Aorta (tissue), 5 donors: ENCODE measurements at places on chromosomes 13 and 19.

DNA sequence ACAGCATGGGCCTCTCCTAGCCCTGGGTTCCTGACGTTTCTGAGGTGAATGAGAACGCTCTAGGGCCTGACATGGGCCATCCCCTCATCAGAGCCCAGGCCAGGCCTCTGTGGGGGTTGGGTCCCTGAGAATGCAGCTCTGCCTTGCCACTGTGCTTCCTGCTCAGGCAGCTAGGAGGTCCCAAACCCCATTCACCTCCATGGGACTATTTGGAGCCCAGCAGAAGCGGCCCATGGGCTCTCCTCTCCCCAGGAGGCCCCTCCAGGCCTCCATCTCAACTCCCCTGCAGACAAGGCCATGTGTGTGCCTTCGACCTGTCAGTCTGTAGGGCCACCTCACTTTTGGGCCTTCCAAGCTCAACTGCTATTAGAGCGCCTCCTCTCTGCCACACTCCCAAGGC is 36.9 kb downstream of the ELL start:
- no peak for DNase-seq

DNA sequence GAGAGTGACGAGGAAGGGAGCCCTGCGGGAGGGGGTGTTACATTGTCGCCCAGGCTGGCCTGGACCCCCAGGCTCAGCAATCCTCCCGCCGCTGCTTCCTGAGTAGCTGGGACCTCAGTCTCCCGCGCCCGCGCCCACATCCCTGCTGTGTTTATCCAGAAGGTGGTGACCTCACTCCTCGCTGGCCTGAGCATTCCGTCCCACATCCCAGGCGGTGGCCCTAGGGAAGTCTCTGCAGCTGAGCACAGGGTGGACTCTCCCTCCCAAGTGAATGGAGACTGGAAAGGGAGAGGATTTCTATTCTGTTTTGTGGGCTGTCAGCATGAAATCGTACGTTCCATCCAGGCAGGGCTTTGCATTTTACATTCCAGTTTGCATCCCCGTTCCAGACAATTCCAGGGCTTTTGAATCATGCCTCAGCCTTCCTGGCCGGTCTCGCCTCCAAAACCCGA is 401 bp upstream of the ZNF765 start:
- peak; percentile 86 for DNase-seq

DNA sequence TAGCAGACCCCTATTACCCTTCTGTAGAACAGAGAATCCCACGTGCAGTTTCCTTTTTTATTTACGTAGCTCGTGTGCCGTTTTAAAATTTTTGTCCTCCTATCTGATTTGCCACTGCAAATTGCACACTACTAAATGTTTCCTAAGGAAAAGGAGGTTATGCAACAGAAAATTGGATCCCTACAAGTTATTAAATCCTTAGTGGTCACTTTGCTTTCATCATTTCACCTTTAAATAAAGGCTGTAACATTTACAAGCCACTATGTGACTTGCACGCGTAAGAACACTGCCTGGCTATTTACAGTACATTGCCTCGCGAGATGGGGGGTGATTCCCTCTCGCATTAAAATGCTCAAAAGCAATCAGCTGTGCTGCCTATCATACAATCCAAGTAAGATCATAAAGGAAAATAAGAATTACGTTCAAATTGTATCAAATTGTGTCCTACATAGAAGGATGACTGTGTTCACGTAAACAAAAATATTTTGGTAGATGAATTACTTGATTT is 525.6 kb downstream of the SUCLA2 start:
- DNase-seq: no peak

DNA sequence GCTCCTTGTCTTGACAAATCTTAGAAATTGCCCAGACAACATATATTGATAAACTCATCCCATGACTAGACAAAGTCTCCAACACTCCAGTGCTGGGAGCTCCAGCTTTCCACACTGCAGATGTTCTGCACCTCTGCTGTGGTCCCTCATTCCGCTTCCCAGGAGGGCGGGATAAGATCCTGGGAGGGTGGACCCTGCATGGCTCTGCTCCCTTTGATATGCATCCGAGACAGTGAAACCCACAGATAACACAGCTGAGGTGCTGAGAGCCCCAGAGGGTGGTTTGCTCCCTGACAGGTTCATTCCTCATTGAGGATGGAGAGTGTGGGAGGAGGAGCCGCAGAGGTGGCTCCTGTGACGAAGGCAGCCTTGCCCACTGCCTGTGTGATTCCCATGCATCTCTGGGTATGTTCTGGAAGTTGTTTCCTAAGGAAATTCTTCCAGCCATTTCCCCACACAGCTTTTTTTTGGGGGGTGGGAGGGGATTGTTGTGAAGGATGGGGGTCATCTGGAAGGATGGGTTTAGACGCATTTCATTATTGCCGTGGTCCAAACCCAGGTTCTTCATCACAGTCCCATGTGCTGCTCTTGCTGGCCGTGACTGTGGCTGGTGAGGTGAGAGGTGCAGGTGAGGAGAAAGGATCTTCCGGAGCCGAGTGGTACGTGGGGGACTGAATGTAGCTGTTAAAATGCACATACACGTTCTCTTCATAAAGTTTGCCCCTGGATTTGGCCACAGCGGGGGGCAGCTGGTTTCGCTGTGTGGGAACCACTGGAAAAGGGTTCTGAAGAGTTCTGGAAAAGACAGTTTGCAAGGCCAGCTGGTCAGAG is 46.4 kb downstream of the SLC7A9 start:
- no peak for DNase-seq

- DNase-seq: no peak
Measured at GRCh38 chr13:22926748-22927400, 253.9 kb upstream of the SGCG start.

GRCh38 chr19:38718747-38719543 is 25.3 kb downstream of the CAPN12 start:
- peak; percentile 92 for DNase-seq

- DNase-seq: no peak
Measured at GRCh38 chr19:28578786-28579505, 634.0 kb downstream of the UQCRFS1 start.

DNA sequence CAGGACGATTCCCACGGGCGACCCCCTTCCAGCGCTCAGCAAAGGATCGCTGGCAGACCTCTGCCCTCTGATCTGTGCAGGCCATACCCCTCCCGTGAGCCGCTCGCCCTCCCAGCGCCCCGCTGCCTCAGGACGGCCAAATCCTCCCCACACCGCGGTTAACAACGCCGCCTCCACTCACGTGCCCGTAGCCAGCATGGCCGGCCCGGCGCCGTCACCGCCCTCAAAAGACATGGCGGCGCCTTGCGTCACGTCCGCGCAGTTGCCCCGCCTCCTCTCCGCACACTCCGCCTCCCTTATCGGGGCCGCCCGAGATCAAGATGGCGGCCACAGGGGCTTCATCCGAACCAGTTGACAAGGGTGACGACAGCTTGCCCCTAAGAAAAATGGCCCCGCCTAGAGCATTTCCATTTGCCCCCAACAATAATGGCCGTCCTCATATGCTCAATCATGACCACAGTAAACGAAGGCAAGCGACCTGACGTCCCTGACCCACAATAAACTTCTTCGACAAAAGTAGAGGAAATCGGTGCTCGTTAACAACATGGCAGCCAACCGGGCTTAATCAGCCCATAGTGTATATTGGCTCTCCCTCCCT is 634 bp downstream of the AKT1S1 start:
- peak; percentile 99 for DNase-seq

- no peak for DNase-seq
Measured at GRCh38 chr13:59346999-59347723, 816.6 kb downstream of the DIAPH3 start.

- no peak for DNase-seq
Measured at GRCh38 chr19:29837448-29837981, 25.7 kb downstream of the CCNE1 start.

- DNase-seq: no peak
Measured at GRCh38 chr13:80814541-80814940, 473.6 kb upstream of the SPRY2 start.

DNA sequence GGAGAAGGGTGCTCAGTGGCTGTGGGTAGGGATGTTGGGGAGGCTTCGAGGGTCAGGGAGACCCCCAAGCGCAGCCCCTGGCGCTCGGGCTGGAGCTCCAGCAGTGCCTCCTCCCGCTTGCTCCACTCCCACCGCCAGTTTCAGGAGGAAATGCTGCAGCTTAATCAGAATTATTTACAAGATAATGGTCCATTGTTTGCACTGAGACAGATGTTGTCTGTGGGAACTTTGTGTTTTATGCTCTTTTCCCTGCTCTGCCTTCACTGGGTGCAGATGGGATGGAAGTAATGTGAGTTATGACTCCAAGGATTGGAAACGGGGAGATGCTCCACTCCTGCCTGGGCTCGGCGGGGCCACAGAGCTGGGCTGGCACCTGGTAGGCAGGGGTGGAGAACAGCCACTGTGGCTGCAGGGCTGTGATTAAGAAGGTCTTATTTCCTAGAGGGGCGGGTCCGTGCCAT is 192.4 kb downstream of the ZNF536 start:
- DNase-seq: no peak

GRCh38 chr19:48673436-48674100 is 751 bp upstream of the NTN5 start:
- no peak for DNase-seq

- no peak for DNase-seq
Measured at GRCh38 chr13:52025475-52026245, 1.2 kb downstream of the UTP14C start.

- no peak for DNase-seq
Measured at GRCh38 chr19:42067315-42067888, 2.6 kb downstream of the GRIK5 start.

DNA sequence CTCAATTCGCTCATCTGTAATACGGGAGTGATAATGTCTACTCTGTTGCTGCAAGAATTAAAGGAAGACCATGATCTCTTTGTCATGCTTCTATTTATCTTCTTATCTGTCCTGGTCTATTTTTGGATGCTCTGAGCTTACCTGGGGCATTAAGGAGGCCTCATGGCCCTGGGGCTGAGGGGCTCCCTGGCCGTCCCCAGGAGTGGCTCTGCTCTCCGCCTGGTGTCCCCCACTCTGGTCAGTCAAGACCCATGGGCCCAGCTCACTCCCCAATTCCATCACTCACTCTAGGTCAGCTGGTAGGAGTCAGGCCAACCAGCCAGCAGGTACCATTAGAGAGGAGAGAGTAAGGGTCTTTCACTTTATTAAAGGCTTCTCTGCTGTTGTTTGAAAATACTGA is 1.1 kb upstream of the CHST8 start:
- DNase-seq: peak; percentile 52

DNA sequence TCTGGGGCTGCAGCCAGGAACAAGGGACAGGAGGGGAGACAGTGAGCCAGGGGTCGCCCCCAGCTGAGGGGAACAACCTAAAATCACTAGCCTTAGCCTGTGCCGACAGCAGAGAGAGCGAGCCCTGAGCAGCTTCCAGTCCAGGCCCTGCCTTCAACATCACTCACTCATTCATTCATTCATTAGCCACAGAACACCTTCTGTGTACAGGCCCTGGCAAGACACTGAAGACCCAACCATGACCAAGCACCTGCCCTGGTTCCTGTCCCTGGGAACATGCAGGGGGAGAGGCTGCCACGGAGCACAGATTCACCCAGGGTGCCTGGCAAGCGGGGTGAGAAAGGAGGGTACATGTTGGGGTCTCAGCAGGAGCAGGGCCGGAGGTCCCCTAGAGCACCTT is 4.9 kb downstream of the MEX3D start:
- no peak for DNase-seq

- no peak for DNase-seq
Measured at GRCh38 chr13:52999093-52999696, 29.4 kb upstream of the OLFM4 start.

- DNase-seq: no peak
Measured at GRCh38 chr13:105008604-105009003, 1526.9 kb downstream of the EFNB2 start.

DNA sequence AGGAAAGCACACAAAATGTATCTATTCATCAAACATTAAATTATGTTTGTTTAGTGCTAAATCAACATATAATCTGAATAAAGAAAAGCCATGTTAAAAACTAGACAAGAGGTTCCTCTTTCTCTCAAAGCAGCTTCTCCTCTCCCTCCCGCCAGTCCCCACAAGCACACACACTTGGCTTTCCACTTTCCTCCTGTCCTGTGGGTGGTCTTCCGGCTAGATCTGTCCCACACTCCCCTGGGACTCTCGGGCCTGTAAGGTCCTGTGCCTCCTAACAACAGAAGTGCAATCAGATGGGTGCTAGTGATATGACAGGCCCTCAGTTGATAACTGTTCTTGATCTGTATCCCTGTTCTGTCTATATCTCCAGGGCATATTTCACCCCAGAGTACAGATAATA is 45.6 kb upstream of the RAP2A start:
- no peak for DNase-seq

DNA sequence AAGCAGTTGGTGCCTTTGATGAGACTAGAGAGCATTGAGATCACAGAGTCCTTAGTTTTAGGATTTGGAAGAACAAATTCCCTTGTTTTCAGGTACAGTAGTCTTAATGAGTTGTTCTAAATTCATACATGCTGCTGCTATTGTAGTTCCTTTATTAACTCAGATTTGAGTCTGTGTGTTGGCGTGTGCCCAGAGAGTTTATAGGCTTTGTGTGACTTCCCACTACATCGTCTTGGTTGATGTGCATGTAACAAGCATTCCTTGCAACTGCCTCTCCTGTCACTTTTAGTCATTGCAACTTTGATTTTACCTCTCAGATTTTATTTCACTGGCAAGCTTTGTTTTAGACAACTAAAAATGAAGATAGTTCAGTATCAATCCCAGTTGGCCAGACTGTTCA is 135.5 kb downstream of the ZAR1L start:
- DNase-seq: no peak

DNA sequence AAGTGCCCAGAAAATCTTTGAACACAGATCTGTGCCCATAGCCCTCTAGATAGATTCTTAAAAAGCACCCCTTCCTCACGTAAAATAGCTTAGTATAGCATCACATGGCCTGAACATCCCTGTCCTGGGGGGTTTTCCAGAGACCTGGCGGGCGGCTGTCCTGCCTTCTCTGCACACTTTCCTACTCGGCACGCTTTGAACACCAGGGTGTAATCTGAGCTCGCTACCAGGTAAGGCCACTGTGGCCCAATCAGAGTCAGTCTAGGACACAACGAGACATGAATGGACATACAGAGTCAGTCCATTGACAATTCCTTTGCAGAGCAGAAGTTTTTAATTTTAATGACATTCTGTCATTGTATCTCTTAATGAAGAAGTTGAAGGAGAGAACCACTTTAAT is 8.1 kb downstream of the CYP2A13 start:
- DNase-seq: no peak

- no peak for DNase-seq
Measured at GRCh38 chr19:37218592-37218935, 550 bp downstream of the ZNF383 start.

DNA sequence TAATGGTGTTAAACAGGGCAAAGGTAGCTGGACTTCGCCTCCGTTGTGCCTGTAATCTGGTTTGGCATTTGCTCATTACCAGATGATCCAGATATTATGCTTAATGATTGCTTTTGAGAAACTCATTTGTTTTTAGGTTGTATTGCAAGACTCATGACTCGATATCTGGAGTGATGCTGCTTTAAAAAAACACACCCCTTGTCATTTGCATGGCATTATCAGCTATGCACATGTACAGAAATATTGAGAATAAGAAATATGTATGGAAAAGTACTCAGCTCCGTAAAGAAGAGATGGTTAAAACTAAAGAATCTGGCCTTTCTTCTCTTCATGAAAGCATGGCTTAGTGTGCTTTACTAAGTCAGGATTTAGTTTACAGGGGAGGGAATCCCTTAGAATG is 95.0 kb downstream of the ARHGEF7 start:
- no peak for DNase-seq
